ENCODE measurements at places on chromosomes 13 and 19.

DNA sequence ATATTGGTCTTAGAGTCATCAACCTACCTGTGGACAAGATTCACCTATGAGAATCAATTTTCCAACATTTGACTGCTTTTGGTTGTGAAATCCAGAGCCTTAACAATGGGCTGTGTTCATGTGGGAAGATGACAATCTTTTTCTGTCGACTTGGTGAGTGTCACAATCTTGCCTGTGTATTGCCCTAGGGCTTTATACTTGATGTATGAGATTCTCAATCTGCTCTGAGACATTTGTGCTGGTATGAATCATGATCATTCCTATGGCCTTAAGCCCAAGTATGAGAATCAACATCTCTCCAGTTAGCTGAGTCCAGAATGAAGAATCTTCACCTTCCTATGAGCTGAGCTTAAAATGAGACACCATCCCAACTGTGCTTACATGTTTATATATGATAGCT, 68.7 kb downstream of the ZNF726 start:
- DNase-seq: no peak

DNA sequence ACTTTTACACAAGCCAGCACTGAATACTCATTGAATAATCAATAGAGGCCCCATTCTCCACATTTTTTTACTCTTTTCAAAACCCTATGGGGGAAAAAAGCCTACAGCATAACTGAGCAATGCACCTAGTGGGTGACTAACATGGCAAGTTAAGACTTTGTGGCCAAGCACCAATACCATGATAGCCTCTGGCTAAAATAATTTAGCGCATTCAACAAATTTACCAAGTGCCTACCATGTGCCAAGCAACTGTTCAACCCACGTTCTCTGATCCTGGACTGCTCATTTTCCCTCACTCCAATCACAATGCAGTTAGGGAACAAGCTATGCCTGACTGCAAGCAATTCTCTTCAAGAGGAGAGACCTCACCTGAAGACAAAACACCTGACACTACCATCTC, 3.0 kb downstream of the ANKRD10 start:
- DNase-seq: no peak

- no peak for DNase-seq
These were observed 155.5 kb downstream of the FGF9 start for GRCh38 chr13:21826214-21827015.

- DNase-seq: no peak
These were observed 316.2 kb upstream of the HTR2A start for GRCh38 chr13:47213047-47213446.

GRCh38 chr13:90792335-90792734, 555.2 kb upstream of the MIR17HG start:
- no peak for DNase-seq

- no peak for DNase-seq
These were observed 416.9 kb downstream of the IRS2 start for GRCh38 chr13:109369353-109370052.

- no peak for DNase-seq
These were observed 50.2 kb downstream of the RFX2 start for GRCh38 chr19:6059988-6060599.

- no peak for DNase-seq
These were observed 19.2 kb downstream of the ATP4B start for GRCh38 chr13:113638806-113639205.

DNA sequence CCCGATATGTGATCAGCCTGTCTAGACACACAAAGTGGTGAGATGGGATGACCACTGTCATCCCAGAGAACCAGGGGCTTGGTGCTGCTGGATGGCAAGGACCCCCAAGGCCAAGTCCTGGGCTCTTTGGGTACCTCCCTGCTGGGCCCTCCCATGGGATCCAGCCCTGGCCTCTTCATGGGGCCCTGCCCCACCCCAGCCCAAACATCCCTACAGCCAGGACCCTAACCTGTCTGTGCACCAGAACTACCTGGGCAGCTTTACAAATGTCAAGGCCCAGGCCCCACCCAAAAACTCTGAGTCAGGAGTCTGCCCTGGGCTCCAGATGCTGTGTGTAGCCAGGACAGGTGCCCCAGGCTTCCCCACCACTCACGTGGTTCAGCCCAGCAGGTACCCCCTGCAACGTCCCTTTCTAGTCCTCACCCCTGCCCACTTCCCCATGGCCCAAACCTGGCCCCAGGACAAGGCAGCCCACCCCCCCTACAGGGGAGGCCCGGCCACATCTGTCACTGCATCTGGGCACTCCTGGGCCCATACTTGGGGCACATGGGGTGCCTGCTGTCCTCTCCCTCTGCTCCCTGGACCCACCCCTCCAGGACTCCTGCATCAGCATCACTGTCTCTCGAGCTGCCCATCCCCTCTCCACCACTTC, 233.5 kb downstream of the TUBA3C start:
- no peak for DNase-seq

DNA sequence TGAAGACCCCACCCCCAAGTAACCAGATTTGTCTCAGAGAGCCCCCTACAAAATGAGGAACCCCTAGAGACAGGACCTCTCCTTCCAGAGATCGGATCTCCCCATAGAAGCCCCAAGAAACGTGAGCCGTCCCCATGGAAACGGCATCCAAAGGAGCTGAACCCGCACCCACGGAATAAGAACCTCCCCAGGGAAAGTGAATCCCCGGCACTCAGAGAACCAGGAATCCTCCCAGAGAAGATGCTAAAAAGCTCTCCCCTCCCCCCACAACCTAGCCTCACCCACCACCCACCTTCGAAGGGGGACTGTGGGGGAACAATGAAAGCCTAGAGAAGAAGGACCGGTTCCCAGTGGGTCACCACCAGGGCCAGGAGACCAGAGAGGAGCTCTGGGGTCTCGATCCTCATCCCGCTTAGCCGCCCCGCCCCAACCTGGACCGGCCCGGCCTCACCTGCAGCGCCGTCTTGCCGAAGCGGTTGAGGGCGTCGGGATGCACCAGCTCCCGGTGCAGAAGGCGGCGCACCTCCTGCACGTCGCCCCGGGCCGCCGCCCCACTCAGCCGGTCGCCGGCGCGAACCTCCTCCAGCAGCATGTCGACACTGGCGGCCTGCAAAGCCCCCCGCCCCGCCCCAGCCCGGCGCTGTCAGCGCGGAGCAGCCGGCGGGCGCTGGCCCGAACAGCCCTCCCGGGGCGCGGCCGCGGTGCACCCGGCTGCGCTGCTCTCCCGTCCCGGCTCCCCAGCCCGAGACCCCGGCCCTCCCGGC, 535 bp downstream of the CDKN2D start:
- DNase-seq: no peak

DNA sequence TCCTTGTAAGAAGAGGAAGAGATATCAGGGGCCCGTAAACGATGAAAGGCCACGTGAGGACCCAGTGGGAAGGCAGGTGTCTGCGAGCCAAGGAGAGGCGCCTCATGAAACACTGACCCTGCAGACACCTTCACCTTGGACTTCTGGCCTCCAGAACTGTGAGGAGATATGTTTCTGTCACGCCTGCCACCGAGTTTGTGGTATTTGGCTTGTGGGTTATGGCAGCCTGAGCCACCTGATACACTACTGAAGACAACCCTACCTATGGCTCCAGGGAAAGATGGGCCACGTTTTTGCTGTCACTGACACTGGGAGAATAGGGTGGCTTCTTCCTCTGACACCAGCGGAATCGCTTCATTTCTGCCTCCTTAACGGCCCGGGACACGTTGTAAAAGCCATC, 217.5 kb upstream of the MAB21L1 start:
- DNase-seq: no peak

GRCh38 chr13:50153876-50154275, 138.6 kb downstream of the KCNRG start:
- DNase-seq: no peak

GRCh38 chr19:50365434-50366306, at the start of gene NAPSA:
NAPSA (minus strand) TSS chr19:50365639; CDS start chr19:50365621, 18 bp downstream.
- DNase-seq: no peak

DNA sequence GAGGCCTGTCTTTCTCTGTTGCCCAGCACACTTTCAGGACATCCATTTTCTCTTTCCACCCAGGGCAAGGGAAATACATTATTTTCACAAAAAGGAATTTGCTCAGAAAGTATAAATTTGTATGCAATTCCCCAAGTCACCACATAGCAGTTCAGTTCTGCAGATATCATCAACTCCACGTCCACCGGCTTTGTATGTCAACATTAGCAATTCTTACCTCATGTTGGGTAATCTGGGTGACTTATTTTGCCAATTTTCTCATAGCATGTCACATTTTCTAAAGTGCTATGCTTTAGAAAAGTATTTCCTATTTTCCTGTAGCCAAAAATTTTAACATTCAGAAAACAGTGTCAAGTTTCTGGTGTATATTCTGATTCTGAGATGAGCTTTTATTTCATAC, 501.8 kb downstream of the EFNB2 start:
- DNase-seq: no peak

GRCh38 chr19:12899891-12900518, 9.0 kb downstream of the GCDH start:
- no peak for DNase-seq

GRCh38 chr19:30535011-30535410, 162.8 kb downstream of the ZNF536 start:
- DNase-seq: no peak

DNA sequence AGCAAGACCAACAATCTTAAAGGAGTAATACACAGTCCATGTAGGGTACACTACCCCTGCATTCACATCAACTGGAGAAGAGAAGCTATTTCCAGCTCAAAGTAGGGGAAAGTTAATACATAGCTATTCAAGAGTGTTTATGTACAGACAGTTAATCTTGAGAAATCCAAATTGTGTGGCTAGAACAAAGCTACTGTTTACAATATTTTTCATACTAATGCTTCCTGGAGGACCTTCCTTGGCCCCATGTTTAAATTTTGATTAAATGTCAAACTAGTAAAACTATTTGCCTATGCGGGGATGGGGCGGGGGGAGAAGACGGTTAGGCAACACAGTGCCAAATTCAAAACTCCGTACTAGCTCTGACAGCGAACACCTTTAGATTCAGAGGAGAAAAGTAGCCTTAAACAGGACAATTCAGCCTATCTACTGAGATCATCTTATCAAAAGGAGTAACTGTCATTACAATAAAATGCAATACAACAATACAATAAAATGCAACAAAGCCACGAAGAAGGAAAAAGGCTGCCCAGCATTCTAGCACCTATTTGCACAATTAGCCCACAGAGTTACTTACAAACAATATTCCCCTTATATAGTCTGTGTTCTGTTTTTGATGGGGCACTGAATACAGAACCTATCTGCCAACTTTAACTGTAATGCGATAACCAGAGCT, 29.1 kb downstream of the BRD4 start:
- no peak for DNase-seq

GRCh38 chr19:35462476-35462953, 14.5 kb downstream of the FFAR2 start:
- no peak for DNase-seq

GRCh38 chr19:17159466-17160393, 55.4 kb upstream of the USE1 start:
- no peak for DNase-seq

- DNase-seq: no peak
These were observed 180.5 kb upstream of the PCDH9 start for GRCh38 chr13:67410645-67411044.

- no peak for DNase-seq
These were observed 37.0 kb upstream of the TEX29 start for GRCh38 chr13:111283457-111283856.

DNA sequence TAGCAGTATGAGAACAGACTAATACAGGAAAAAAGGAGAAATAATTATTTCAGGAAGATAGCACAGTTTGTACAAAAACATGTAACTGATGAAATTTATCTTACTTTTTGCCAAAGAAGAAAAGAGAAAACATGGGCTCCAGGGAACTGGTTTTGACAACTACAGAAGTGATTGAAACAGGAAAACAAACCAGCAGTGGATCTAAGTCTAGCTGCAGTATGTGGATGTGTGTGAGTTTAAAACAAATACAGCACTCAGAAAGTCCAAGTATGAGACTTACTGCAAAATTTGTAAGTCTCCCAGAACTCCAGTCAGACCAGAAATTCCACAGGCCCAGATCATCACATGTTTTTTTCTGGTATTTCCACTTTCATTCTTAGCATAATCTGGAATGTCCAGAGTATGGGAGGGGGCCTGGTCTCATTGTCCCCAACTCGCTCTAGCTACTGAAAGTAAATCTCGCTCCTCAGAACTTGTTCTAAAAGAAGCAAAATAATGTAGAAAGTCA, 259.5 kb downstream of the NHLRC3 start:
- DNase-seq: no peak

DNA sequence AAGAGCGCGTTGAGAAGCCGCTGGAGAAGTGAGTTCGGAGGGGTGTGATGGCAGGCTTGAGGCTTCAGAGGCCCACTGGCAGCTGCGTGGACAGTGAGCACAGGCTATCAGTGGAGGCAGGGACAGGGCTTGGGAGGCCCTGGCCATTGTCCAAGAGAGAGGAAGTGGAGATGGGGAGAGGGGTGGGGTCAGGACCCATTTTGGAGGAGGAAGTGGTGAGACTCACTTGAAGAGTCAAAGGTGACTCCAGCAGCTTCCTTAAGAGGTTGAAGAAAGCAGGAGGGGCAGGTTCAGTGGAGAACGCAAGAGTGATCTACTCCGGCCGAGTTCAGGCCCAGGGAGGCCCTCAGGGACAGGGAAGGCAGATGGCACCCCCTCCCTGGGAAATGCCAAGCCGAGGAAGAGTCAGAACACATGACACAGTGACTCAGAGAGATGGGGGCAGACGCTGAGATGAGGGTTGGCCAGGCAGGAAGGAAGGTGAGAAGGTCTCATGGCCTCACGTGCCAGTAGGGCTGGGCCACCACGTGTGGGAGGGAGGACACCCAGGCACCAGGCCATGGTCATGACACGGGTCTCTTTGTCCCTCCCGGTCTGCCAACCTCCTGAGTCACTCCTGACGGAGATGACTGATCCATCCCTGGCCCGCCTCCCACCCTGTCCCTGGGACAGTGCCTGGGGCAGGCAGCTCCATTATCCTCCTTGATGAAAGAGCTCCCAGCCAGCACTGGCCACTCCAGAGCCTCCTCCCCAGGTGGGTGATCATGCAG, 10.1 kb upstream of the CD22 start:
- DNase-seq: no peak

DNA sequence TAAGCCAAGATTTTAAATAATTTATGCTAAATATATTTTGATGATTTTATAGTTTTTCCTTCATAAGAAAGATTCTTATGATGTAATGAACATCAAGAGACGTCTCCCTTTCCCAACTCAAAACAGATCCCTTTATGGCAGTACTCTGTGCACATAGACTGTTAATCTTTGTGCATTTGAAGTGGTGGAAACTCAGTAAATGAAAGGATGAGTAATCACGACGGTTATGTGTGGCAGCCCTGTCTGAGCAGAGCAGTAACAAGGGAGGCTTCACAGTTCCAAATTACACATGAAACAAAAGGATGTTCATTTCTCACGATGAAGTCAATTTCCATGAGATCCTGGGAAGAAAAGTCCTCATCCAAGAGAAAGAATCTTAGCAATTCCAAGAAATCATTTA, 498.1 kb downstream of the KLF5 start:
- DNase-seq: no peak

- DNase-seq: no peak
These were observed 80.6 kb downstream of the SIPA1L3 start for GRCh38 chr19:37987356-37988332.

GRCh38 chr13:100480676-100481075, 107.9 kb downstream of the GGACT start:
- no peak for DNase-seq
